ENCODE measurements at places on chromosomes 5 and 9.
A peak's percentile ranks its signal among the peaks of the same experiment; 100 is the strongest.

- DNase-seq = no peak
These were observed 53.7 kb downstream of the LMX1B start for GRCh38 chr9:126667190-126668055.

- DNase-seq = no peak
These were observed 146.1 kb downstream of the MAST4 start for GRCh38 chr5:66742083-66742895.

- no peak for DNase-seq
These were observed 59.1 kb downstream of the TNFSF15 start for GRCh38 chr9:114746591-114747346.

DNA sequence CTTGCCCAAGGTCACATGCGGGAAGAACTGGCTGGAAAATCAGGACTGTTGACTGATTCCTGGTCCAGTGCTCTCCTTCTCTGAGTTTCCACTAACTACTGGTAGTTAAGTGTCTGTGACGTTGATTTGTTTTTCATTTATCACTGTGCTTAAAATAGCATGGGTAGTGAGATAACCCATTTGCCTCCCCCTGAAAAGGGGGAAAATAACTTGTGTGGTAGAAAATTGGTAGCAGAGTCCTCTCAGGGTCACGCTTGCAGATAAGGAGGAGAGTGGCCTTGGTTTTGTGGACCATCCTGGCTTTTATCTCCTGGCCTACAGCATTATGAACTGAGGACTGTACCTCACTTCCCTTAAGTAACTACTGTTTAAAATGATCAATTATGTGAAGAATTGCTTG lies 10.9 kb downstream of the FUBP3 start:
- DNase-seq = no peak

- DNase-seq = peak; percentile 40
These were observed 31.1 kb upstream of the FGF1 start for GRCh38 chr5:142716963-142717362.

- DNase-seq = peak; percentile 40
These were observed 523.5 kb upstream of the CLINT1 start for GRCh38 chr5:158382473-158382872.

Measured in GM13977 (cell line).